ENCODE measurements at places on chromosomes 13 and 19. TPM values are rescaled to one million over a fixed set of nuclear protein-coding genes. Genes with fewer than 3 reads are reported as not detected.

FFAR2 gene
- not detected for total RNA-seq

PHLDB3 gene
- total RNA-seq, result 50.4 TPM

CD177 gene
- total RNA-seq, result not detected

IRGC gene
- not detected for total RNA-seq

LILRB2 gene
- total RNA-seq, result 0.53 TPM

ZIM2 gene
- total RNA-seq, result not detected

ZNF541 gene
- total RNA-seq, result 1.1 TPM

DOCK6 gene
- 1.8 TPM for total RNA-seq

LNX2 gene
- total RNA-seq, result 10.5 TPM

PPM1N gene
- total RNA-seq, result 10.0 TPM

HCN2 gene
- total RNA-seq, result 1.6 TPM

FUT3 gene
- 0.22 TPM for total RNA-seq

DIRAS1 gene
- total RNA-seq, result 0.69 TPM

PRX gene
- 2.0 TPM for total RNA-seq

LAIR2 gene
- total RNA-seq, result 1.3 TPM

C13orf42 gene
- total RNA-seq, result not detected

ZNF223 gene
- total RNA-seq, result 2.9 TPM

MYH14 gene
- not detected for total RNA-seq

SLC10A2 gene
- not detected for total RNA-seq

CALR3 gene
- total RNA-seq, result not detected

KLHL1 gene
- not detected for total RNA-seq

MCEMP1 gene
- total RNA-seq, result not detected

CGB5 gene
- total RNA-seq, result not detected

PINLYP gene
- 0.28 TPM for total RNA-seq

RELB gene
- 29.8 TPM for total RNA-seq

MEDAG gene
- total RNA-seq, result not detected

RDH8 gene
- not detected for total RNA-seq

HSPB6 gene
- 0.51 TPM for total RNA-seq

CRLF1 gene
- total RNA-seq, result 0.73 TPM

ADGRE1 gene
- total RNA-seq, result 9.7 TPM

RNF17 gene
- total RNA-seq, result not detected

REXO1 gene
- total RNA-seq, result 76.8 TPM

Data from T-cell (primary cell).